ENCODE measurements at places on chromosomes 12 and 14.

- peak; percentile 62 for DNase-seq
Observed at GRCh38 chr14:73758392-73759182, 44.4 kb upstream of the PNMA1 start.

DNA sequence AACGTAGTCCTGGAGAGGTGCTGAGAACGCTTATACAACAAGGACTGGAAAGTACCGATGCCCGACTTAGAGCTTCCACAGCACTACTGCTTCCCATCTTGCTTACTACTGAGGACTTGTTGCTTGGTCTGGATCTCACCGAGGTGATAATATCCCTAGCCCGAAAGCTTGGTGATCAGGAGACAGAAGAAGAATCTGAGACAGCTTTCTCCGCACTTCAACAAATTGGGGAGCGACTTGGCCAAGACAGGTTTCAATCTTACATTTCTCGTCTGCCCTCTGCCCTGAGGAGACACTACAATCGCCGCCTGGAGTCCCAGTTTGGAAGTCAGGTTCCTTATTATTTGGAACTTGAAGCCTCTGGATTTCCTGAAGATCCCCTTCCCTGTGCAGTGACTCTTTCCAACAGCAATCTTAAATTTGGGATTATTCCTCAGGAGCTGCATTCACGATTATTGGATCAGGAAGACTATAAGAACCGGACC is 1.1 kb downstream of the TOGARAM1 start:
- no peak for DNase-seq

GRCh38 chr12:110943373-110943772 is 23.0 kb upstream of the MYL2 start:
- no peak for DNase-seq

- no peak for DNase-seq
Observed at GRCh38 chr12:60805364-60805763, 1209.5 kb downstream of the SLC16A7 start.

DNA sequence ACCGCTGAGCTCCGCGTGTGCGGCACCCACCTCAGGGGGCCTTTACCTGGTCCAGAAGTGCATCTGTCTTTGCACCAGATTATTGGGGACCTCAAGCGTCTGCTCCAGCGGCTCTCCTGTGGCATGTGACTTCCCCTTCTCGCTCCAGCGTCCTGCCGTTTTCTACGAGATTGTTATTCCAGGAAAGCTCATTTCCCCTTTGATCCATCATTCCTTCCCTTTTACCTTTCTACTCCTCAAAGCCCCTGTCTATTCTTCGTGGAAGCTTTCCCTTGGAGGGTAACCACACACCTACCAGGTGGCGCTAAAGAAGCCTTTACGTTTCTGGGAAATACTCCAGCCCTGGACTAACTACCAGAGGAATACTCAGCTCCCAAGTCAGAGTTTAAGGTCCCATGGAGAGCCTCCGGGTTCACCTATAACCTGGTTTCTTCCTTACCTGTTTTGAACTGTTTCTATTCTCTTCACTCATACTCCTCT is 1.5 kb downstream of the FKBP4 start:
- DNase-seq, result no peak

- DNase-seq, result no peak
Observed at GRCh38 chr12:7089196-7089871, 2.9 kb downstream of the C1R start.

- DNase-seq, result no peak
Observed at GRCh38 chr12:7678744-7679143, 13.0 kb upstream of the APOBEC1 start.

- no peak for DNase-seq
Observed at GRCh38 chr12:113898466-113898865, 67.7 kb downstream of the RBM19 start.

DNA sequence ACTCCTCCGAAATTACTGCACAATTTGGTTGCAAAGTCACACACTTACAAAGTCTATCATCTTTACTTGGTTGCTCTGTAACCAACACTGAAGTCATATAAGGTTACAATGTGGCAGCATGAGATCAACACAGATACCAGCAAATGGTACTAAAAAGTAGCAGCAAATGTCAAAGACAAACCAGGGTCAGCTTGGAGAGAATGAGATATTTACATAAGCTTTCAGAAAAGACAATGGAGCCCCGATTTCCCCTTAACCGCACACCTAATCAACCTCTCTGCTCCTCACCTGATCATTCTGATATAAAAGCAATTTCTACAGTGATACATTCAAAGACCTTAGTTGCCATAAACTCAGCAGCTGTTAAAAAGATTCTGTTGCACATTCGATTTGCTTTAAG is 76.4 kb upstream of the FOXN3 start:
- DNase-seq, result no peak

DNA sequence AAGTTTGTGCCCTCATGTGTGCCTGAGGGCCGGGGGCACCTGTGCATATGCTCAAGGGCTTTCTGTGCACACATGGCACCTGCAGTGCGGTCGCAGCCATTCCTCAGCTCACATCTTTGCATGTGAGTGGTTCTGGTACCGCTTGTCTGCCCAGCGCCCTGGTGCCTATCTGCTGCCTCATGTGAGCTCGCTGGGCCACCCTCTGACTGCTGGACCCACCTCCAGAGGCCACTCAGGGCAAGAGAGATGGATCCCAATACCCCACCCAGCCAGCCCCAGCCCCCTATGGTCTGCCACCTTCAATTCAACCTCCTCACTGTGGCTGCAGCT is 5.4 kb upstream of the AMN start:
- DNase-seq, result no peak

GRCh38 chr12:52221912-52222457 is 11.1 kb upstream of the KRT7 start:
- peak; percentile 43 for DNase-seq

GRCh38 chr12:114834621-114835020 is 150.6 kb upstream of the TBX3 start:
- DNase-seq, result peak; percentile 83

- DNase-seq, result no peak
Observed at GRCh38 chr12:57614178-57614947, 3.1 kb downstream of the ARHGEF25 start.

- DNase-seq, result no peak
Observed at GRCh38 chr12:91542067-91542466, 359.4 kb upstream of the DCN start.

- peak; percentile 13 for DNase-seq
Observed at GRCh38 chr12:120381752-120382419, 12.9 kb upstream of the MSI1 start.

GRCh38 chr14:71638523-71639196 is 293.6 kb upstream of the RGS6 start:
- DNase-seq, result peak; percentile 55

DNA sequence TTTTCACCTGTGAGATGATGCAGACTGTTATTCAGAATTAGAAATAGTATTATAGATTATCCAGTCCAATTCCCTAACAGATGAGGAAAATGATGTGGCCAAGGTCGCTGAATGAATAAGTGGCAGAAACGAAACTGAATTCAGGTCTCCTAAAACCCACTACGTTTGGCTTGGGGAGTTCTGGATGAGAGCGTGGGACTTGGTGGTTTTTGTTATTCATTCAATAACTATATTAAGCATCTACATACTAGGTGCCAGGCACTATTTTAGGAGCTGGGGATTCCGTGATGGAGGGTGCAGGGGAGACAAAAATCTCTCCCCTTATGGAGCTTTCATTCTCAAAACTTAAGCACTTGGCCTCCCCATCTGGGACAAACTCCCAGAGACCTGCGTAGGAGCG is 813 bp upstream of the CCDC184 start:
- DNase-seq, result no peak

GRCh38 chr12:122483969-122484368 is 16.8 kb downstream of the ZCCHC8 start:
- DNase-seq, result no peak

Measured in fibroblast of skin of scalp (primary cell).